ENCODE measurements at places on chromosomes 2 and 18. TPM values are rescaled to one million over a fixed set of nuclear protein-coding genes. Genes with fewer than 3 reads are reported as not detected.
A peak's percentile ranks its signal among the peaks of the same experiment; 100 is the strongest.

- H3K4me1 ChIP-seq = peaks cover 8% of the 10 kb centered on the region
- H3K4me3 ChIP-seq = no peak overlapping the region
- no peaks in the 10 kb centered on the region for H3K36me3 ChIP-seq
These were observed 217.1 kb downstream of the MREG start for GRCh38 chr2:215796140-215796855.

GRCh38 chr18:57542812-57543427 is 43.6 kb downstream of the FECH start:
- no peak for DNase-seq
- H3K27me3 ChIP-seq = peaks cover 2% of the 10 kb centered on the region
- no peak overlapping the region for H3K27ac ChIP-seq
- no peaks in the 10 kb centered on the region for H3K36me3 ChIP-seq

- no peak for DNase-seq
- H3K4me3 ChIP-seq = no peak overlapping the region
- peaks cover 4% of the 10 kb centered on the region for H3K27me3 ChIP-seq
- no peaks in the 10 kb centered on the region for H3K4me1 ChIP-seq
- no peaks in the 10 kb centered on the region for H3K36me3 ChIP-seq
These were observed 95.9 kb downstream of the GFPT1 start for GRCh38 chr2:69291004-69291650.

- peaks cover 9% of the 10 kb centered on the region for H3K36me3 ChIP-seq
- no peaks in the 10 kb centered on the region for H3K27me3 ChIP-seq
- no peak for DNase-seq
- peaks cover 3% of the 10 kb centered on the region for H3K4me1 ChIP-seq
- H3K4me3 ChIP-seq = no peak overlapping the region
These were observed 77.0 kb downstream of the MBD2 start for GRCh38 chr18:54147439-54147838.

DNA sequence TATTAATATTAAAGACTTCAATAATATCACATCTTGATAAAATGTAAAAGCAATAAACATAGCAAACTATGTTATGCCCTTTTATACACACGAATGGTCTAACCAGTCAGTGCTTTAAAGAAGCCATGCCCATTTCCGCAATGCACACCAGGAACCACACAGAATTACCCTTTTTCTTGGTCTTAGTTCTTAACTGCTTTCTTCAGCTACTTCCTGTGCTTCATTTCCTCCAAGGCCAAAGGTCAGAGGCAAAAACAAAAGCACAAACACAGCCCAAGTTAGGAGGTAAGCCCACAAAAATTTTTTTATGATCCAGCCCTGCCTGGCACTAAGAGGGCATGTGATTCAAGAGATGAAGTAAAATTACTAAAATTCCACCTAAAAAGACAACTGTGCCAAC is 267.2 kb downstream of the FBXO15 start:
- no peaks in the 10 kb centered on the region for H3K27me3 ChIP-seq
- no peak overlapping the region for H3K4me3 ChIP-seq
- no peaks in the 10 kb centered on the region for H3K4me1 ChIP-seq
- no peak overlapping the region for H3K27ac ChIP-seq

DNA sequence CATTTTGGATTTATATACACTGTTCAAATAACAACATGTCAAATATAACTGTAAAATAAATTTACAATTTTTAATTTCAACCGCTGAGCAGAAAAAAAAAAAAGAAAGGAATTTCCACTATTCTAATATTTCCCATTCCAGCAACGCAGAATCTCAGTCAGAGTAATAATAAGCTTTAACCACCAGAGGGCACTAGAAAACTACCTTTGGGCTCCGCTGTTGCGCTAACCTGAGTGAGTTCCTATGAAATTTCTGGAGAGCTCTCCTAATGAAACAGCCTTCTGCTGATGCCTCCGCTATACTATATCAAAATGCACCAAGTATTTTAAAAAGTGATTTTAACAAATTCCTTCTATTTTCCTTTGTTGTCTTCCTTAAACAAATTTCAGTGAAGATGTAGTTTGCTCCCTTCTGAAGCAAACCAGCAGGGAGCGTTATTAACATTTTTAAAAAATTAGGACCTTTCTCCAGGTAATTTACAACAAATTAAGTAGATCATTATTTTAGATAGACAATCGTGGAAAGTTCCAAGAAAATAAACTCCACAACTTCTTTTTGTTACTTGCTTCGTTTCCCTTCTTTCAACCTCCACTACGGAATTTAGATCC is 23.0 kb downstream of the ERMN start:
- peaks cover 3% of the 10 kb centered on the region for H3K27me3 ChIP-seq
- no peak overlapping the region for H3K27ac ChIP-seq
- no peaks in the 10 kb centered on the region for H3K36me3 ChIP-seq
- DNase-seq = peak; percentile 43
- peaks cover 3% of the 10 kb centered on the region for H3K4me1 ChIP-seq

Gene PLGLB2
- total RNA-seq = 3.1 TPM

Gene TLX2
- not detected for total RNA-seq

Gene CLEC4F
- not detected for total RNA-seq

Gene DNAJC27
- 13.8 TPM for total RNA-seq
